ENCODE measurements at places on chromosomes 2 and 18.

- DNase-seq = no peak
Measured at GRCh38 chr2:152632736-152633135, 84.5 kb downstream of the PRPF40A start.

GRCh38 chr2:28406276-28407096, 13.8 kb downstream of the FOSL2 start:
- peak; percentile 94 for DNase-seq

GRCh38 chr18:31538837-31539236, 40.9 kb downstream of the DSG2 start:
- no peak for DNase-seq

DNA sequence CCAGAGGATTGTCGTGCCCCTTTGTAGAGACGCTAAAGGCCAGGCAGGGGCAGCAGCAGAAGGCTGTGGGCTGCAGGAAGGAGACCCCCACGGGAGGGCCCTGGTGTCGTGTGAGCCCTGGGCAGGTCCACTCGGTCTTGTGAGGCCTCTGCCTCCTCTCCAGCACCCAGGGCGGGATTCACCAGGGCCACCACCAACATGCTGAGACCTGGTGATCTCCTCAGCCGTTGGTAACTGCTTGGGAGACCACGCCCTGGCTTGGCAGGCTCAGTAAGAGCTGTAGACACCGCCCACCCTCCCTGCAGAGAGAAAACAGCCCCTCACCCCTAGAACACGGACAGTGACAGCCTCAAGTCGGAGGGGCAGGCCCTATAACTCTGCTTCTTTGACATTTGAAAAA, 21.1 kb downstream of the MBP start:
- DNase-seq = peak; percentile 57

DNA sequence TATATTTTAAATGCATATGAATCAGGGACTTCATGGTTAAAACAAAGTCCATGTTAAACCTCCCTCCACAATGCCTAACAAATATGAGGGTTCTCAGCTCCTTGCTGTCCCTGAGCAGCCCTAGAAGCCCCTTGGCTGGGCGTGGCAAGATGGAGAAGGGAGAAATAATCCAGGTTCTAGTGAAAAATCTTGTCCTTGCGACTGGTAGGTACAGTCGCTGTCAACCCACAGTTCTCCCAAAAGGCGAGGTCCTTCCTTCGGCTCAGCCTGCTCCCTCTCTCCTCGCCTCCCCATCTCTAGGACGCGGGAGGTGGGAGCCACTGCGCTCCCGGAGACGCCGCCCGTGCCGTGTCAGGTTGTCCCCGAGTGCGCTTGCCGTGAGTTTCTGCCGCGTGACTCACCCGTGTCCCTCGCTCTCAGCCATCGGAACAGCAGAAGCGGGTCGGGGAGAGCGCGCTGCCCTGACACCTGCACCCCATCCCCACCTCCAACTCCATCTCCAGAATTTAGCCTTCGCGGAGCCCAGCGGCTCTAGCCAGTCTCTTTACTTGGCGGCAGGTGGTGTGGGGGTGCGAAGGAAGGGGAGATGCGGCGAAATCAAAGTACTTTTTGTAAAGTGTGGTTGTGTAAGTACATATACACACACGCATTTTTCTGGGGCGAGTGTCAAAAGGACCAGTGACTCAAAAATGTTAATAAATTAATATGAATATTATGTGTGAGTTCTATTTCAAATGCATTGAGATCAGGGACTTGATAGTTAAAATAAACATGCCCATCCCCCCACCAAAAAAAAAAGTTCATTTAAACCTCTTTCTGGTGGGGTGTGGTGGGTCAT, 65.1 kb upstream of the TMEM17 start:
- DNase-seq = peak; percentile 2

DNA sequence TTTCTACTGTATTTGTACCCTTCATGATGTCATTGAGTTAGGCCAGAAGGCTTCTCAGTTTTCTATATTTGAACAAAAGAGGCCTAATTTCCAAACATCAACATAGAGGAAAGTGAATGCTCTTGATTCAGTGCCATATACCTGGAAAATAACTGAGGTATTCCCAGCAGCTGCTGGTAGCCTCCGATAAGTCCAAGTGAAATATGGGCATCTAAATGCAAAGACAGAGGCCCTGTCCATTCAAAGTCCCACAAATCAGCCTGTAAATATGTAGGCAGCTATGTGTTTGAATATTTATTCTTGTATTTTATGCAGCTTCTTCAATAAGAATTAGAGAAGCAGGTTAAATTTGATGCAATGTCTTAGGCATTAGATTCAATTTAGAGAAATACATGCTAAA, 89.5 kb upstream of the DPP10 start:
- DNase-seq = no peak

DNA sequence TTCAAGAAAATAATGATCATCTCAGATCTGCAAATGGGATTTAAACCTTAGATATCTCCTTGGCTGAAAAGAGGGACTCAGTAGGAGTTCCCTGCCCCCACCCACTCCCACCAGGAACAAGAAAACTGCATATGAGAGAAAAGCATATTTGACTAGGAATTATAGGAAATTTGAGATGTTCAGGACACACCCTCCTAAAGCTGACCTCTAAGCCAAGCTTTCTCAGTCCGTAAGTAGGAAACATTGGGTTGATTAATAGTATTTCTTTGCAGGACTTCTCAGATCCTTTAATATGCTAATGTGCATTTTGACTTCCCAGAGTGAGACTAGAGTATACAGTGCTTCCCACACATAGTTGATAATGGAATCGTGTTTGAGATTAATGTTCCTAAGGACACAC, 47.8 kb upstream of the DAPL1 start:
- DNase-seq = no peak

DNA sequence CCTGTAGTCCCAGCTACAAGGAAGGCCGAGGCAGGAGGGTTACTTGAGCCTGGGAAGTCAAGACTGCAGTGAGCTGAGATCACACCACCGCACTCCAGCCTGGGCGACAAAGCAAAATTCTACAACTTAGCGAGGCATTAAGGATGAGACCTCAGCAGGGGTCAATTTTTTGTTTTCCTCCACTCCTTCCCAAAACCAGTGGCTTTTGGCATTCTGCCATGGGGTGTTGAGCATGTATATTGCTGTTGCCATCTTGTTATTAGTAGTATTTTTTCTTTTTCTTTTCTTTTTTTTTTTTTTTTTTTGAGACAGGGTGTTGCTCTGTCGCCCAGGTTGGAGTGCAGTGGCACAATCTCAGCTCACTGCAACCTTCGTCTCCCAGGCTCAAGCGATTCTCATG, 8.9 kb upstream of the GIGYF2 start:
- DNase-seq = no peak

GRCh38 chr2:71783215-71783614, 329.9 kb downstream of the DYSF start:
- DNase-seq = no peak

DNA sequence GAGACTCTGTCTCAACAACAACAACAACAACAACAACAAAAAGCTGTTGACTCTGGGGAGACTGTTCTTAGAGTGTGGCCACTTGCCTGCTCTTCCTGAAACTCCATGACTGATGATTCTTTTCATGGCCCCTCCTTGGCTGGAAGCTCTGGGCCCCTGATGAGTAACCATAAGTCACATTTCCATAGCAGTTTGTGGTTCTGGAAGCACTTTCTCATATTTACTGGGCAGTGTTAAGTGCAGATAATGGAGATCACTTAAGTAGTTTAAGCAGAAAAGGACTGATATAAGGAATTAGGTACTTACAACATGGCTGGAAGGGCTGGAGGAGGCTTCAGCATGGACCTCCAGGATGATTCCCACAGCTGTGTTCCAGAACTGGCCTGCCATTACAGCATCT, 147.3 kb upstream of the DLX2 start:
- peak; percentile 44 for DNase-seq

DNA sequence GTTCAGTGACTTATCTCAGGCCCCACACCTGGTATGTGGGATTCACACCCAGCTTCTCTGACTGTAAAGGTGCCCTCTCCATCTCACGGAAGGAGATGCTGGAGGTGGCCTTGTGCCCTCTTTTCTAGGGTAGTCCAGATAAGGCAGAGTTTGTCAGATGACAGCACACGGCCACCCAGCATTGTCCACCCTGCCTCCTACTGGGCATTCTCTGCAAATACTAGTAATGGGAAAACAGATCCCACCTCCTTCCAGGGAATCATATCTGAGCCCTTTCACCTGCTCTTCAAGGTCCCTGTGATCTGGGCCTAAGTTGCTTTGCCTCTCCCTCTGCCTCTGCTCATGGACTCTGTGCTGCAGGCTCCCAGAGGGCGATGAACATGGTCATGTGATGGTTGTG, 214.7 kb downstream of the CLIP4 start:
- DNase-seq = peak; percentile 51

GRCh38 chr2:36662638-36663037, 33.9 kb upstream of the VIT start:
- DNase-seq = no peak

DNA sequence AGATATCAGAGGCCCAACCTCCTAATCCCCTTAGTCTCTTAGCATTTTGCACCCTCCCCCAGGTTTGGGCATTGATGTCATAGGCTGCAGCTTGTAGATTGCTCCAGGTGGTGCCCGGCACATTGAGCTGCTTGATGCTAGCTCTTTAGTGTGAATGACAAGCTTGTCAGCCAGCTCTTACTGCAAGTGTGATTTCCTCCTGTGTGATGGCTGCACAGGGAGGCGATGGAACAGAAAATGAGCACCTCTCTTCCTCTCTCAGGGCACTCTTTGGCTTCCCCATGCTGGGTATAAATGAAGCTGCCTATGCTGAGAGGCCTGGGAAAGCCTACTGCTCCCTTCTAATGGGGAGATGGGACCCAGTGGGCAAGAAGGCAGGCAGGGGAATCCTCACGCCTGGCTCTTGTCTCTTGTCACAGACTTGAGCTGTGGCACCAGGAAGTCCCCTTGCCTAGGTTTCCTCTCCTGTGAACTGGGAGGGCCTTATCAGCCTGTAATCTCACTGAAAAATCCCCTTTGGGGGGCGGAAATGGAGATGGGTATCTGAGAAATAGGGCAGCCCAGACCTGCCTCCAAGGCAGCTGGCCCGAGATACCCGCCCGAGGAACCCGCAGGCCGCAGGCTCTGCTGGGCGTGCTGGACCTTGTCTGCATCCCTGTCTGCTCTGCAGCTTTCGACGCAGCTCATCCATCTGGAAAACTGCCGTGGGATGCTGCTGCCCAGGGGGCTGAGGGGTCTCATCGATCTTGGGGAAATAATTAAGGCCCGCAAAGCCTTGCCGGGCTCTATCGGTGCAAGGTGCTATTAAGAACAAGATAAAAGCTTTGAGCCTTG, 163.5 kb upstream of the CXCR4 start:
- peak; percentile 9 for DNase-seq
